ENCODE measurements at places on chromosomes 3 and 15. TPM values are rescaled to one million over a fixed set of nuclear protein-coding genes. Genes with fewer than 3 reads are reported as not detected.

DNA sequence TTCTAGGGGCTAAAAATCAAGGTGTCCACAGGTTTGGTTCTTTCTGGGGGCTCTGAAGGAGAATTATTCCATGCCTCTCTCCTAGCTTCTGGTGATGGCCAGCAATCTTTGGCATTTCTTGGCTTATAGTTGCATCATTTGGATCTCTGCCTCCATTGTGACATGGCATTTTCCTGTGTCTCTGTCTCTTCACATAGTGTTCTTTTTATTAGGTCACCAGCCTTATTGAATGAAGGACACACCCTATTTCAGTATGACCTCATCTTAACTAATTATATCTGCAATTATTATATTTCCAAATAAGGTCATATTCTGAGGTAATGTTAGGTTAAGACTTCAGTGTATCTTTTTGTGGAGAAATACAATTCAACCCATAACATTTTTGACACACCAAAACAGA, 3.2 kb upstream of the GBE1 start:
- DNase-seq: no peak

GRCh38 chr3:101890716-101891115, 41.4 kb downstream of the NFKBIZ start:
- no peak for DNase-seq

TMEM207 gene
- total RNA-seq: not detected

GRCh38 chr15:67762610-67763368, 62.5 kb upstream of the SKOR1 start:
- no peak for DNase-seq

DNA sequence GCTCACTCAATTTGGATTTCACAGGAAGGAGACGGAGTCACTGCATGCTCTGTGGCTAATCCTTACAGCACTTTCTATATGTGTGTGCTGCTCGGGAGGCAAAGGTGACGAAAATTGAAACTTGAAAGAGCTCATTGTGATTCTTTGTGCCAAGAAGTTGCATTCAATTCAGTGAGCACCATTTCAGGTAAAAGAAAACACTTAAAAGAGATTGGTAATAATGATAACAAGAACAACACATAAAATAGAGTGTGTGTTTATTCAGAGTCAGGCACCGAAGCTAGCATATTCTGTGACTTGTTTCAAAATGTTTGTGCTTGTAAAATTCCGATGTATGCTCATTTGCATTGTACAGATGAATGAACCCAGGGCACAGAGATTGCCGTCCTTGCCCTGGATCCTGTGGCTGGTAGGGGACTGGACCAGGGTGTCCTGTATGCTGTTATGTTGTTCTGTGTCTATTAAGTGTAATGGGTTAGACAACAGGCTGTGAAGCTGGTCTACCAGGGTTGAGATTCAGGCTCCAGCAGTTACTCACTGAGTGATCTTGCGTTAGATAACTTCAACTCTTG, 193.3 kb upstream of the PROK2 start:
- no peak for DNase-seq

DNA sequence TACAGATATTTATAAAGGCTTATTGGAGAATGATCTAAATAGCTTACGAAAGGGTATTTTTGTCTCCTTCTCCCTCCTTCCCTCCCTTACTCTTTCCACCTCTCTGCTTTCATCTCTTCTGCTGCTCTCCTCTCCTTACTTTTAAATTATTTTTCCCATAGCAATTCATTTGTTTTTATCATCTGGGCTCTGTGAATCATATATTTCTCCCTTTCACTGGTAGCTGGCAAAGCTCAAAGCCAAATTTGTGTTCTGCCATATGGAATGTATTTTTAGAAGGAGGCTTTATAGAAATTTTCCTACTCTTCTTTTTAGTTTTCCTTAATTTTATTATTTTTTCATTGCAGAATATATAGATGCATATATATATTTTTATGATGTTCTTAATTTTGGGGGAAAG, 385.8 kb downstream of the C3orf38 start:
- DNase-seq: no peak

DNA sequence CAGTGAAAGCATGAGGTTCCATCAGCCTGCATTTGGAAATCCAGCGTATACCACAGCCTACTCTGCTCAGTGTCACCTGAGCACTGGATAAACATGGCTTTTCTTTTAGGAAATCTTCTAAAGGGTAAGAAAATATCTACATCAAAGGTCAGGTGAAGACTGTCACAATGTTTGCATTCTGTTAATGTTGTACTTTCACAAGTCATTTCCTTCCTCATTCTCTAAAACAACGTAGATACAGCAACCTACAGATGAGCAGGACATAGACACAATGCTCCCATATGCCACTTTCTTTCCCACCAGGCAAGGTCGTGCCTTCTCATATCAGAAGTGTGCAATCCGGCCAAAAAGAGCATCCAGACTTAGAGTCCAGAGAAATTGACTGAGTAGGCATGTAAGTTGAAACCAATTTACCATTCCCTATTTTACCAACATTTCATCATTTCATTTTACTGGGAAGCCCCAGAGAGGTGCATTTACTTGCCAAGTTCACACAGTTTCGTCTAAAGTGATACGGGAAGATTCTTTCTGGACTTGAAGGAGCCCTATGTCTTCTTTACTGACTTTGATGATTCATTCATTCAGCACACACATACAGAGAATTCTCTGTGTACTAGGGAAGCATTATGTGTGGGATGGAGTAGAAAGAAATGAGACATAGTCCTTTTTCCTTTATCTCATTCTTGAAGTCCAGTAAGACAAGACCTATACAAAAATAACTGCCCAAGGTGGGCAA, 30.6 kb upstream of the LPP start:
- DNase-seq: no peak

DNA sequence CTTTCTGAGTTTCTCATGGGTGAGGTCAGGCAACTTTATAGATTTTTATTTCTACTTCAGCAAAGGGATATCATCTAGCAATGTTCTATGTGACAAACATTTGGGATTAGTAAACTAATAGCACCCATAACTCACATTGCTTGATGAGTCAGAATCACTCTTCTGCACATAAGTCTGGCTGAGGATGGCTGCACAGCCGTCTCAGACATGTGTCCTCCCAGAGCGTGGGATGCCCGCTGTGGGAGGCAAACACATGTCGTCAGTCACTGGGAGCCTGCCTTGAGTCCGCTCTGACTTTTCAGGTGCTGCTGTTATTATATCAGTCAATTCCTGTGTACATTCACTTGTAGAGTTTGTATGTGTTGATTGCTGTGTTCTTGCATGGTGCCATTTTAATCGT, 230.7 kb upstream of the TRIM42 start:
- DNase-seq: no peak

HIGD2B gene
- not detected for total RNA-seq

CAND2 gene
- 4.2 TPM for total RNA-seq

PLS1 gene
- total RNA-seq: 6.1 TPM

RPP25 gene
- 8.6 TPM for total RNA-seq

- peak; percentile 93 for DNase-seq
Measured at GRCh38 chr3:50226888-50227389, 9.1 kb upstream of the GNAI2 start.

- no peak for DNase-seq
Measured at GRCh38 chr15:52652984-52653383, 26.2 kb downstream of the ATOSA start.

GRCh38 chr3:161197855-161198850, 23.0 kb upstream of the NMD3 start:
- DNase-seq: no peak

DNA sequence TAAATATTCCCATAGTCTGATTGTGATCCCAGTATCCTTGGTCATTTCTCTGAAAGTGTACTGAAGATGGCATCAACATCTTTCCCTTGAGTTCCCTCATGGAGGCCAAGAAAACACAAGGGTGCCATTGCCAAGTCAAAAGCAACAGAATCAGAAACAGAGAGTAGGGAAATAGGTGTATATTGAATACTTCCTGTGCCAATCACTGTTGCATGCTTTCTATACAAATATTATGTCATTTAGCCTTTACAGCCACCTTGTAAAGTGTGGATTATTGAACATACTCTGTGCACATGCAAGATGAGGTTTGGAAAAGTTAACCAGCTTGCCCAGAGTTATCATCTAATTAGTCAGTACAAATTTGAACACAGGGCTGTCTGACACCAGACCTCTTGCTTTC, 117.9 kb downstream of the MAP2K5 start:
- no peak for DNase-seq

WDR93 gene
- total RNA-seq: not detected

DNA sequence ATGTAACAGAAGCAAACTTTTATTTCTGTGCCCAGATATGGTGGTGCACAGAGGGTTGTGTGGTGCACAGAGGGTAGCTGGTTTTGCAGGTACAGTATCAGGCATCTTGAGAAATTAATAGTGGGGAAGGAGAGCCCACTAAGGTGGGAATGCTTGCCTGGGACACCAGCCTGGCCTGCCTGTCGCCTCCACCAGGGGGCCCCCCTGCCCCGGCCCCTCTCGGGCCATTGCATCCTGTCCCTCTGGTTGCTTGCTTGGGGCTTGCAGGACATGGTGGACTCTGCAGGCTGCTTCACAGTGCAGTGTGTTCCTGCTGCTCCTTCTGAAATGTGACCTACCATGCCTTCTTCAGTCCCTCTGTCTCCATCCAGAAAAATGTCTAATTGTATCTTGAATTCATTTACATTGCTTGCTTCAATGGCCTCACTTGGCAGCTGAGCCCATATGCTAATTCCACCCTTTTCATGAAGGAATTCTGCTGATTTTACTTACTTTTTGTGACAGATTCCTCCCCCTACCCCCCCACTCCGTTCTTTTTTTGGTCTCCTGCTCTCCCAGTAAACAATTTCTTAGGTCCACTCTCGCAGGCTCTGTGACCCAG, 73.6 kb downstream of the EEFSEC start:
- no peak for DNase-seq

DNA sequence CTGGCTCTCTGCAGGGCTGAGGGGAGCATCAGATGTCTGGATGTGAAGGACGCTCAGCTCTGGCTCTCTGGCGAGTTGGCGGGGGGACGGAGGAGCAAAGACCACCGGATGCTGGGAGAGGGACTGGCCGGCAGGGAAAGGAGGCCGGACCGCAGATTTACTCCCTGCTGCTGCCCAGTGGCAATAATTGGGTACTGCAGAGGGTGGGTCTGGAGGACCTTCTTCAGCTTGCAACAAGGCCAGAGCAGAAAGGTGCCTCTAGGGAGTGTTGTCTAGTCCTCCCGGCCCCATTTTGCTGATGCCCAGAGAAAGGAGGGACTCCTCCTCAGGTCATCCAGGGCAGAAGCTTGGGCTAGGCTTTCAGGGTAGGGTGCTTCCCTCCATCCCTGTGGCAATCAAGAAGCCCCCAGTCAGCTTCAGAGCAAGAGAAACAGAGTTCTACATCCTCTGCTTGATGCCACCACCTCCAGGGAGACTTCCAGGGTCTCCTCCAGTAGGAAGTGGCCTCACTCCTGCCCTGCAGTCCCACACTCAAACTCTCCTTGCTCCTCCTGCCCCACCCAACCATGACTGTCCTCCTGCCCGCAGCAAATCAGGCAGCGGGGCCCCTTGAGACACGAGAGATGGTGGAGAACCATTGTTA, 20.3 kb upstream of the CSPG4 start:
- DNase-seq: peak; percentile 59

- peak; percentile 14 for DNase-seq
Measured at GRCh38 chr3:160020057-160020711, 31.5 kb downstream of the IL12A start.

- DNase-seq: peak; percentile 55
Measured at GRCh38 chr15:51132384-51133139, 37.9 kb upstream of the TNFAIP8L3 start.

FBXO22 gene
- 25.3 TPM for total RNA-seq

DNA sequence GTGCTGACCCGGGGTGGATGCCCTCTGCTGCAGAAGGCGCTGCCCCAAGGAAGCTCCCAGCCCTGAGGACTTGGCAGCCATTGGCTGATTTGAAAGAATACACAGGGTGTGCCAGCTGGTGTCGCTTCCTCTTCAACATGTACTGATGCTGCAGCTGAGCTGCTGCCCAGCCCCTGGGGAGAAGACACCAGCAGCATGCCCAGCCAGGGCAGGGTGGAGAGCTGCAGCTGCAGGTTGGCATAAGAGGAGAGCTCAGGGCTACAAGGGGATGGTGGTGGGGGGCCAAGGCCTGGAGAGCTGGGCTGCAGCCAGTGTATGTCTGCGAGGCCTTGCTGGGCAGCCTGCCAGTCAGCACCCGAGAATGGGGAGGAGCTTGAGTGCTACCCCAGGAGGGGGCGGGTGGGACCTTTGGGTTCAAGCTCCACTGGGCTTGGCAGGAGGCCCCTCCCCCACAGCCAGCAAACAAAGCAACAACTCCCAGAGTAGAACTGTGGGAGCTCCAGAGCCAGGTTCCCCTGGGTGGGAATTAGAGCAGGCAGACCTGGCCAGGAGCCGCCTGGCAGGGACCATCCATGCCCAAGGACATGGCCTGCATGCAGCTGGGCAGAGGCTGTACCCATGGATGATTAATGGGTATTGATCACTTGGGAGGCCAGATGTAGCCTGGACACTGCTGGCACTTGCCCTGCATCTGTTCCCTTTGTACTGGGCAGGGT, 9.2 kb upstream of the SEMA4B start:
- peak; percentile 84 for DNase-seq

CPNE9 gene
- total RNA-seq: 1.6 TPM

GADL1 gene
- total RNA-seq: not detected

DNA sequence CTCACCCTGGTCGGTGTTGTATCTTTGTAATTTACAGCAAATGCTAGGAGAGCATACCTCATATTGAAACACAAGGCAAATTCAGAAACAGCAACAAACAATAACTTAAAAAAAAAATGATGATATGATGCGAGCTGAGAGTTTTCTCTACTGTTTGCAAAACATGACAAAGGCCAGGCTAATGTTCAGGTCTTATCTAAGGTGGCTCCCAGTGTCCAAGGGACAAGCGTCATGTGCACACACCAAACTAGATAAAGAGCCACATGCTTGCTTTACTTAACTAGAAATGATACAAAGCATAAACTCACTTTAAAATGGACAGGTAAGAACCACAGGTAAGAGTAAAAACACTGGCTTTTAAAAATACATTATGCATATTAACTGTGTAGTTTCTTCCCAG, 375.9 kb downstream of the FOXP1 start:
- no peak for DNase-seq

DNA sequence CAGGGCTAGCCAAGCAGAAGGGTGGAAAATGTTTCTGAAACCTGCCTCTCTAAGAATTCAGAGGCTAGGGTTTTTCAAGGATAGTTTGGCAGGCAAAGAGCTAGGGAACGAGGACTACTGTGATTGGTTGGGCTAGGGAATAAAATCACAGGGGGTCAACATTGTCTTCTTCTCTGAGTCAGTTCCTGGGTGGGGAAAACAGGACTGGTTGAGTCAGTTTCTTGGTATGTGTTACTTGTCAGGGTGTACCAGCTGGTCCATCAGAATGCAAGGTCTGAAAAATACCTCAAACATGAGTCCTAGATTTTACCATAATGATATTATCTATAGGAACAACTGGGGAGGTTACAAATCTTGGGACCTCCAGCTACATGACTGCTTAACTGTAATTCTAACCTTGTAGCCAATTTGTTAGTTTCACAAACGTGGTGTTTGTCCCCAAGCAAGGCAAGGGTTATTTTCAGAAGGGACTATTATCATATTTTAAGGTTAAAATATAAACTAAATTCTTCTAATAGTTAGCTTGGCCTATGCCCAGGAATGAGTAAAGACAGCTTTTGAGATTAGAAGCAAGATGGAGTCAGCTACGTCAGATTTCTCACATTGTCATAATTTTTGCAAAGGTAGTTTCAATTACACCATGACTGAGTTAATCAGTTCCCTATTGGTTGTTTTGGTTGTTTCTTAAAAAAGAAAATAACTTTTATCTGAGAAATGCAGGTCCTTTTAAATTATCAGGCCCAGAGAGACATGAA, 231.5 kb downstream of the ALCAM start:
- no peak for DNase-seq

Measured in lower leg skin (tissue), 4 donors.